ENCODE measurements at places on chromosomes 2 and 18. TPM values are rescaled to one million over a fixed set of nuclear protein-coding genes. Genes with fewer than 3 reads are reported as not detected.

- no peak for ATAC-seq
Observed at GRCh38 chr2:195818526-195818925, 161.5 kb downstream of the SLC39A10 start.

GRCh38 chr2:148965623-148966437 lies 72.7 kb upstream of the LYPD6B start:
- no peak for ATAC-seq

Gene GPR75
- 1.5 TPM for total RNA-seq

Gene STAT4
- 0.88 TPM for total RNA-seq

Gene MYOM1
- total RNA-seq: 0.32 TPM

Measured in esophagus mucosa (tissue), 1 donor.